Stomach (tissue), 19 donors: ENCODE measurements at places on chromosomes 4 and X.
A peak's percentile ranks its signal among the peaks of the same experiment; 100 is the strongest.

- DNase-seq, result no peak
Measured at GRCh38 chrX:63426519-63426918, 75.4 kb upstream of the SPIN4 start.

DNA sequence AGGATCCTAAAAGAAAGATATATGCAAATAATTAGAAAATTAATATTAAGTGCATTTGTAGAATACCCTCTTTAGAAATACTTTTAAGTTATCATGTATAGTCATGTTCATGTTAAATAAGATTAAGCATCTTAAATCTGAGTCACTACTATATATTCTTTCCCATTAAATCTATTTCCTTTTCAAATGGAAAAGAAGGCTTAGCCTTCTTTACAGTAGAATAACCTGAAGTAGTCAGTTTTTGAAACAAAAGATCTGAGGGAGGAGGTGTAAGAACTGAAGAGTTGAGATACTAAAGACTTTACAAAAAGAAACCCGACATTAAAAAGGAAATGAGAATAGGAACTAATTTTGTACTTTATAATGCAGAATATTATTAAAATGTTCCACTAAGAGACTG, 14.7 kb upstream of the HSD17B13 start:
- no peak for DNase-seq

GRCh38 chrX:1629244-1629643, 14.4 kb downstream of the ASMT start:
- DNase-seq, result no peak

DNA sequence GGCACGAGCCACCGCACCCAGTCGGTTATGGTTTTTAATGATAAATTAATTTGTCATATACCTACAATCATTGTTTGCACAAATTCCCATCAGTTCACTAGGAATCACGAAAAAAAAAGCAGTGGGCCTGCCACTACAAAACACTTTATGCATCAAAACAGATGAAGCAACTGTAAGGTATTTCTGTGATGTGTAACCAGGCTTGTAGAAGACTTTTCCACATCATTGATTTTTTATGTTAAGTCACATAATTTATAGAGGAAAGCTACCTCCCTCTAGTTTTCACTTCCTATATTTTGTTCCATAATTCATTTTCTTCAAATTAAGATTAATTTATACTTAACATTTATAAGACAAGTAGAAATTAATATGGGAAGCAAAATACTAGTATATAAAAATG, 6.7 kb upstream of the FAM200B start:
- no peak for DNase-seq

GRCh38 chrX:138128027-138128671, 562.2 kb downstream of the ZIC3 start:
- DNase-seq, result peak; percentile 54

- peak; percentile 12 for DNase-seq
Measured at GRCh38 chr4:35250761-35251160, 993.6 kb downstream of the ARAP2 start.

DNA sequence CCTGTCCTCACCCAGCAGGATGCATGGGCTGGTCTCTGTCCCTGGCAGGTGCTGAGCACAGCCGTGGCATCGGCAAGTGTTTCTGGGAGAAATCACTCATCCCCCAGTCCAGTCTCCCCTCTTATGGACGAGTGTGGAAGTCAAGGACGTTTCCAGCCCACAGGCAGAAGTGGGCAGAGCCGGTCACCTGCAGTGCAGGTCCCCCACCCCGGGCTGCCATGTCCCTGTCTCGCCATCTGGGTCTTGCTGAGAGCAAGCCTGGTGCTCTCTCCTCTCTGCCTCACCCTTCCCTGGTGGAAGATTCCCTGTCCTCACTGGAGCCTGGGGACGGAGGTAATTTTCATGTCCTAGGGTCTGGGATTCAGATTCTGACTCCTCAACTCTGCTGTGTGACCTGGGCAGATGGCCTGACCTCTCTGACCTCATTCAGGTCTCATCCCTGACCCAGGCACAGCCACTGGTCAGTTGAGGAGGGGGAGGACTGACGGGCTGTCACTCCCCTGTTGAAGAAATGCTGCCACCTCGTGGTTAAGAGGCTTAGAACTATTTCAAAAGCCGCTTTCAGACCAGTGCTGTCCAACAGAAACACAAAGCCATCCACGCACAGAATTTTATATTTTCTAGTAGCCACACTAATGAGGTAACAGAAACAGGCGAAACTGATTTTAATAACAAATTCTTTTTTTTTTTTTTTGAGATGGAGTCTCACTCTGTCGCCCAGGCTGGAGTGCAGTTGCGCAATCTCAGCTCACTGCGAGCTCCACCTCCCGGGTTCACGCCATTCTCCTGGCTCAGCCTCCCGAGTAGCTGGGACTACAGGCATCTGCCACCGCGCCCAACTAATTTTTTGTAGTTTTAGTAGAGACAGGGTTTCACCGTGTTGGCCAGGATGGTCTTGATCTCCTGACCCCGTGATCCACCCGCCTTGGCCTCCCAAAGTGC, 1.8 kb downstream of the CPZ start:
- peak; percentile 58 for DNase-seq

- DNase-seq, result no peak
Measured at GRCh38 chr4:164799410-164799809, 45.5 kb downstream of the SMIM31 start.

GRCh38 chr4:146265950-146266490, 51.7 kb downstream of the REELD1 start:
- no peak for DNase-seq

- peak; percentile 80 for DNase-seq
Measured at GRCh38 chr4:159946983-159947615, 844.2 kb downstream of the RAPGEF2 start.

DNA sequence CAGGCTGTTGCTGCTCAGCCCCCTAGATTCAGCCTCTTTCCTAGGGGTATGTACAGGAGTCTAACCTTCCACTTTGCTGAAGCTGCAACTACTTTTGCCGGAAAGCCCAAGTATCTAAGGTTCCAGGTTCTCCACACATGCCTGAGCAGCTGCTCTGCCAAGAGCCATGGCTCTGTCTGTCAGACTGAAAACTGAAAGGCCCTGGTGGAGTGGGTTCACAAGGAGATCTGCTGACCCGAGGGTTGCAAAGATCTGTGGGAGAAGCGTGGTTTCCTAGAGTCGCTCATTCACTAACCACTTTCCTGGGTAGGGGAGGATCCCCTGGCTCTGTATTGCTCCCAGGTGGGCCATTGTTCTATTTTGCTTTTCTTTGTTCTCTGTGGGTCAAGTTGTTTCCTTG, 6.0 kb upstream of the PNMA6F start:
- DNase-seq, result no peak

GRCh38 chrX:49197543-49198087, 2.4 kb downstream of the SYP start:
- no peak for DNase-seq

- DNase-seq, result peak; percentile 74
Measured at GRCh38 chrX:31038575-31039326, 33.1 kb downstream of the FTHL17 start.

- peak; percentile 53 for DNase-seq
Measured at GRCh38 chrX:71989768-71990426, 79.3 kb downstream of the NHSL2 start.

GRCh38 chrX:119695535-119696050, 2.6 kb upstream of the SEPTIN6 start:
- no peak for DNase-seq

DNA sequence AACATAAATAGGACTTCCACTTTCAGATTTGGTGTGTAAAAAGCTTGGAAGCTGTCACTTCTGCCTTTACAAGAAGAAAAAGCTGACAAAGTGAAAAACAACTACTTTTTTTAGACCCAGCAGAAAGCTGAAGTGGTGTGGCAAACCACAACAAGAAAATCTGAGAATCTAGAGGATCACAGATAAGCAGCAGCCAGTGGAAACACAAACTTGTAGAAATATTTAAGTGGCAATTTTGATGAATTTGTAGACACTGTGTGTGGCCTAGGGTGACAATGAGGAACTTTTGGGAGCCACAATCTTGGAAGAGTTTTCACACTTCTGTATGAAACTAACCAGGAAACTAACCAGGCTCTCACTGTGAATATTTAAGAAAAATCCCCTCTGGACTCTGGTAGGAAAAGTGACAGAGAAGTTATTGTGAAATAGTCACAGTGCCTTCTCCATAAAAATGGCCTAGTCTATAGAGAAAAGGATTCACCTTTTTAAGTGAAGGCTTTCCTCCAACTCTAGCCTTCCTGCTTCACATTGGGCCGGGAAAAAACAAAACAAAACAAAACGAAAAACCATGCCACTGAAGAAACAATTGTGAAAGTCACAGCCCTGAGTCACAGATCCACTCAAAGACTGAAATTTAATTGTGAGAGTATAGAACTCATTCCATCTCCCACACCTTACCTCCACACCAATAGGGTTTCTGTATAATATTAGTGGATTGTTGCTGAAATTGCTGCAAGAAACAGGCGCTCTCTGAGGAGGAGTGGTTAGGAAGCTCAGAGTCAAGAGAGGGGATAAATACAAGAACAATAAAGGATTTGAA, 26.7 kb upstream of the GUCY1A1 start:
- peak; percentile 44 for DNase-seq

DNA sequence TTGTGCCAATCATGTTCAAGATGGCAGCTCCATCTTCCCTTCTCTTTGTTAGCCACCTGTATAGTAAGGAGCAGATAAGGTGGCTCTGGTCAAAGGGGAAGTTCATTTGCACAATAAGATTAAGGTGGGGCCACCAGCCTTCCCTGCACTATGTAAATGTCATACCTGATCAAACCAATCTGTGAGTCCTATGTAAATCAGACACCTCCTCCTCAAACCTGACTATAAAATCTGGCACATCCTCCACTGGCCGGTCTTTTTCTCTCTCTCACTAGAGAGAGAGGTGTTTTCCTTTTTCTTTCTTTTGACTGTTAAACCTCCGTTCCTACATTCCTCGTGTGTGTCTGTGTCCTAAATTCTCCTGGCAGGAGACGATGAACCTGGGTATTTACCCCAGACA, 572.5 kb upstream of the AADAT start:
- no peak for DNase-seq

DNA sequence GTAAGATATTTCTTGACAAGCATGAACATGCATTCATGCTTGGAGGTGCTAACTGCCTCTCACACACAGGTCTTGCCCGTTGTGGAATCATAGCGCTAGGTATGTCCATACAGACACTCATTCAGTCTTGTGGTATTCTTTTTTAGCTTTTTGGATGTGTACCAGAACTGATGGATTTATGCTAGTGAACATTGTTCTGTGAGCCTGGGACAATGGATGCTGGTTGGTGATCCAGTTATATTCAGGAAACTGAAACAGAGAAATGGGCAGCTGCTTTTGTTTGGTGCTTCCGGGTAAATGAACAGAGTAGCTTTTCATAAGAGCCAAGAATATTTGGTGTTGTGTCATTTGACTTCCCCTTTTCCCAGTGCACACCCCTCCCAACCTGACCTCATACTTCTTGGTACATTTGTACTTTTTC, 78.9 kb upstream of the SLC4A4 start:
- DNase-seq, result no peak

DNA sequence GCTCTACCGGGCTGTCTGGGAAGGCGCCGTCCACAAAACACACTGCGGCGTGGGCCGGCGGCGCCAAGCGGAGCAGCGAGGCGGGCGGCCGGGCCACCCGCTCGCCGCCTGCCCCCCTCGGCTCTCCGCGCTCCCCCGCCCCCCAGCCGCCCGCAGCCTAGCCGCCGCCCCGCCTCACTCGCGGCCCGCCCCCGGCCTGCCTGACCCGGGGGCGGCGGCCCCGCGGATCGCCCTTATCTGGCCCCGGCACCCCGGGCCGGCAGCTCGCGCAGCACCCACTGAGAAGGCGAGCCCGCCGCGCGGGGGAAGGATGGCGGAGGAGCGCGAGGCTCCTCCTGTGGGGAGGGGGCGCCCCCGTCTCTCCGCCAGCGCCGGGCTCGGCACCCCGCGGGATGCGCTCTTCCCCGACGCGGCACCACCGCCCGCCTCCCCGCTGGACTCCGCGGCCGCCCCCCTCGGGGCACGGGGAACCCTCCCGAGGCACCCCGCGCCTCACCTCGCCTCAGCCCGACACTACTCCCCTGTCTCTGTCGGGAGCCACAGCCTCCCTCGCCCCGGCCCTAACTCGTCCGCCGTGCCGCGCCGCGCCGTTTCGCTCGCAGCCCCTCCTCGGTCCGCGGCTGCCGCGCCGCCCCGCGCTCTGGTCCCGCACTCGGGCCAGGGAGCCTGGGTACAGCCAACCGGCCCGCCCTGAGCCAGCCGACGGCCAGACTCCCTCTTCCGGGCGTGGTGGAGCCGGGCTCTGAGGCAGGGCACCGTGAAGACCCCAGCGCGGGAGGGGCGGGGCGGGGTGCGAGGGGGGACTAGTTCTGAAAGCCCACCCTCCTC, 566 bp downstream of the ATP11C start:
- DNase-seq, result peak; percentile 76

GRCh38 chr4:88841635-88842034, 144.0 kb upstream of the NAP1L5 start:
- DNase-seq, result no peak

GRCh38 chr4:66416425-66416824, 746.1 kb upstream of the EPHA5 start:
- no peak for DNase-seq

DNA sequence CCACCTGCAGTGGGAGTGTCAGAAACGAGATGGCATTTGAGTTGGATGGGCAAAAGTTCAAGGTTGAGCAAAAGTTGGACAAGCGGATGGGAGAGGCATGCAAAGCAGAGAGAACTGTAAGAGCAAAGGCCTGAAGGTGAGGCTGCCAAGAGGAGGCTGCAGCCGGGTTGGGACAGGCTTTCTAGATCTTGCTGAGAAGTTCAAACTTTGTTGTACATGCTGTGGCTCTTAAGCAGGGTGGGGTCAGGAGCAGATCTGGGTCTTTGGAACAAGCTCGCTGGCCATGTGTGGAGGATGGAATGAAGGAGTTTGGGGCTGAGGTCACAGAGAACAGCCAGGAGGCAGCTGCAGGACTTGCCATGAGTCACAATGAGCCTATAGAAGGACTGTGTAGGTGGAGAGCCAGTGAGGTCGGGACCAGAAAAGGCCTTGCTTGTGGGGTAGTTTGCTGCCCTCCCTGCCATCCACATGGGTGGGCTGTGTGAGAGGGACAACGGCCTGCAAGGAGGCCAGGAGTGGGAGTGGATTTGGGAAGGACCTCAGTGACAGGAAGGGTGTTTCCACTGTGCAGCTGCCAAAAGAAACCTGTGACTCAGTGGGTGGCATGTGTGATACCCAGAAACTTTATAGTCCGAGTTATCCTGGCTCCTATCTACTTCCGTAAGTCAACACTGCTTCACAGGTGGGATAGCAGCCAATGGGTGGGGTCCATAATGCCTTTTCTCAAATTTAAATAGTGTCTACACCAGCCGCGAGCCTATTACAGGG, 210.4 kb downstream of the MID1IP1 start:
- peak; percentile 57 for DNase-seq

DNA sequence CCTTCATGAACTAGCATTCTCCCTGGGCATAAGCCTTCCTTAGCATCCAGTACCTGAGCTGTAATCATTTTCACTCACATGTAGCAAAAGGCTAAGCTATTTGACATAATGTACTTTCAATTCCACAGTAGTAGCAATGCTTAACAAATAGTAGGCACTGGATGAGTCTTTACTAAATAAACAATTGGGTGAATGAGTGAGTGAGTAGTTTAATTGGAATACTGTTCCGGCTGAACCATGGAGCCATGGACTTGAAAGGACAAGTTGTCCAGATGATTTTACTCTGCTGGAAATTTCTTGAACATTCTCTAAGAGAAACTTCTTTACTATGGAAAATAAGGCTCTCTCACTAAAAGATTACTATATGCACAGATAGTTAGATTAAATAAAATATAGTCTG, 159.3 kb downstream of the FAM47B start:
- no peak for DNase-seq
